ENCODE measurements at places on chromosomes 13 and 19. TPM values are rescaled to one million over a fixed set of nuclear protein-coding genes. Genes with fewer than 3 reads are reported as not detected.

DNA sequence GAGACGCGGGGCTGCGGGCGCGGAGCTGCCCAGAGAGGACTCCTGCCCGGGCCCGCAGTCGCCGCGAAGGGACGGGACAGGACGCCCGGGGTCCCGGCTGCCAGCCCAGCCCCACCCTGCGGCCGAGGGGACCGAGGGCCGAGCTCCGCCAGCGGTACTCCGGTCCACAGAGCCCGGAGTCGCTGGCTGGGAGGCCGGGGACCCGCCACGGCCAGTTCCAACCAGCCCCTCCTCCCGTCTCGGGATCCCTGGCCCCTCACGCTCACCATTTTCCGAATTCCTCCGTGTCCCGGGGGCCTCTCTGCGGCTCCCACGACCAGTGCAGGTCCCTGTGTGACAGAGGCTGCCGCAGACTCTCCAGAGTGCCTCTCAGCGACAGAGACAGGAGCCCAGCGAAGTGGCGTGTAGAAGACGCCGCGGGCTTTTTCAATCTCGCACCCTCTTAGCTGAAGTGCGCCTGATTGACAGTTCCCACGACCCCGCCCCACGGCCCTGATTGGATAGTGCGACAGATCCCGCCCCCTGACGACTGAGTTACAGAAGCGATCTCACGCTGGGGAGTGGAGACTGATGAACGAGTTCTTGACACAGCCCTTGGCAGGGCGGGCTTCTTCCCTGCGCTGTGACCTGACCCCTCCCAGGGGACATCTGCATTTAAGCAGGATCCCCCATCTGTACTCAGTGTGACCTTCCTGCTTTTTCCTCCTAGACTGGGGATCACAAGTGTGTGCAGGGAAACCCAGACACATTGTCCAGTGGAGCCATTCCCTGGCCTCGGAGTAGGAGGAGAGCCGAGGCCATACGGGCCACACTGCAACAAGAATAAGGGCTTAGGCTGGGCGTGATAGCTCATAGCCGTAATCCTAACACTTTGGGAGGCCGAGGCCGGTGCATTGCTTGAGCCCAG is 44.0 kb downstream of the ZNF823 start:
- DNase-seq = peak; percentile 93

Gene SOHLH2
- polyA plus RNA-seq = 0.11 TPM

Gene SLC8A2
- not detected for polyA plus RNA-seq

GRCh38 chr19:4911786-4912672 is 2.7 kb downstream of the UHRF1 start:
- peak; percentile 83 for DNase-seq

DNA sequence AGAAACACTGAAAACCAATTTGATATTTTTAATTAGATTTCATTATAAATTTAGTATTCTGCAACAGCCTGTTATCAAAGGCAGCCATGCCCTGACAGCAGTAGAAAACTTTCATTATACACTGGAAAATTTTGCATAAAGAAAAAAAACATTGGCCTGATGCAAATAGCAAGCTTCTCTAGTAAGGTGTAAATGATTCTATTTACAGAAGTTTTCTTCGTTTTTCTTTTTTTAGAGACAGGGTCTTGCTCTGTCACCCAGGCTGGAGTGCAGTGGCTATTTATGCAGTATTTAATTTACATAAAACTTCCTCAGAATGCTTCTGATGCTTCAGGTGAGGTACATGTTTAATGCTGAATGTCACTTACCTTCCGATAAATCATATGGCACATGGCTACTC is 67.0 kb downstream of the ABCC4 start:
- no peak for DNase-seq

Gene CEACAM8
- polyA plus RNA-seq = not detected

DNA sequence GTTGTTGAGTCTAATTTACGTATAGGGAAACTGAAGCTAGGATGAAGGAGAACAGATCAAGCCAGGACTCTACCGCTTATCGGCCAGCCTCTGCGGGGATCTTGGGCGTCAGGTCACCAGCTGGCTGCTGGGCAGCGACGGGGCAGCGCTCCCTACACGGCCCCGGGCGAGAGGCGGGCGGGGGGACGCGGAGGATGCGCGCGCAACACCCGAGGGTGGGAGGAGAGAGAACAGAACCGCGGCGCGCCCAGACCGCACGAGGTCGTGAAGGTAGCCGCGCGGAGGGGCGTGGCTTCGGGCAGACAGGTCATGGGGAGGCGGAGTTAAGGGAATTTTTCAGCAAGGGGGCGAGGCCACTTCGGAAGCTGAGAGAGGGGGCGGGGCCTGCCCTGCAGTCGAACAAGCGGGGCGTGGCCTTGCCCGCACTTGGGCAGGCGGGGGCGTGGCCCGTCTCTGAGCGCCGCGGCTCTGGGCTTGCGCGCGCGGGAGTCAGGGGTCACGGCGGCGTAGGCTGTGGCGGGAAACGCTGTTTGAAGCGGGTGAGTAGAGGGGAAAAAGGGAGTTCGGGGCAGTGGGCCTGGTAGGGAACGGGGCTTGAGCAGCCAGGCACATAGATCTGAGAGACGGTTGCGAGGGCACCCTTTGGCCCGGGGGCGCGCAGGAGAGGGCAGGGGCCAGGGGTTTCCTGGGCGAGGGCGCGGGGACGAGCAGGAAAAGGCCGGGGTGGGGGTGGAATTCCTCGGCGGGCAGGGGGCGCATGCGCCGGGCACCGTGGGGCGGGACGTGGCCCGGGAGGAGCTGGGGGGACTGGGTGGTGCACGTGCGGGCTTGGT is at the start of gene POLD1:
POLD1 (plus strand) TSS at position 496 of the 833 bp plus-strand sequence. CDS start 14,505 bp downstream, outside the sequence.
- peak; percentile 99 for DNase-seq

DNA sequence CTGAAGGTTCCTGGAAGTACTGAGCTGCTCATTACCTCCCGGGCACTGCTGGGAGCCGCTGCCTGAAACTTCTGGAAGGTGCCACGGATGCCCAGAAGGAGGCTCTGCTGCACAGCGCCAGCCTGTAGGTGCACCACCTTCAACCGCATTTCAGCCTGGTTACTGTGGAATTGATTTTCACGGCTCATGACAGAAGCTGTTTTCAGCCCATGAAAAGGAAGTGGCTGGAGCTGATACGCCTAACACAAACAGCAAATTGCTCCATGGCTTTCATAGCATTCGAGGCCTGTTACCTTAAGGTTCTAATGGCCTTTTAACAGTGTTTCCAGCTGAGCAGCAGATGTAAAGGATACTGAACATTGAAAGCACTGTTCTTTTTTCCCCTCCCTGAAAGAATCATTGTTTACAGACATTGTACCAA is 22.0 kb downstream of the GPC6 start:
- no peak for DNase-seq

DNA sequence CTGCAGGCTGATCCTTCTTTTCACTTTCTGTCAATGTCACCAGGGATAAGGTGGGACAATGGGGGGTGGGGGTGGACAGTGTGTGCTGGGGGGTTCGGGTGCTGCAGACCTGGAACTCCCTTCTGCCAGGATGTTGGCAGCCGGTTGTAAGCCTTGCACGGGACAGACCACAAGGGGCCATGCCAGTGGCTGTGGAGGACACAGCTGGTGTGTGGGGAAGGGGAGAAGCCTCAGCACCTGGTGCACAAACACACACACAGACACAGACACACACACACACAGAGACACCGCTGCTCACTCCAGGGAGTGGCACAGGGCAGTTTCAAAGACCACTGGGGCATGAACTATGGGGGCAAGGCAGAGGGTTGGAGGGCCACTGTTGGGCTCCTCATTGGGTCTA is 3.6 kb downstream of the F2RL3 start:
- DNase-seq = no peak

Gene PPP1R15A
- 42.3 TPM for polyA plus RNA-seq

DNA sequence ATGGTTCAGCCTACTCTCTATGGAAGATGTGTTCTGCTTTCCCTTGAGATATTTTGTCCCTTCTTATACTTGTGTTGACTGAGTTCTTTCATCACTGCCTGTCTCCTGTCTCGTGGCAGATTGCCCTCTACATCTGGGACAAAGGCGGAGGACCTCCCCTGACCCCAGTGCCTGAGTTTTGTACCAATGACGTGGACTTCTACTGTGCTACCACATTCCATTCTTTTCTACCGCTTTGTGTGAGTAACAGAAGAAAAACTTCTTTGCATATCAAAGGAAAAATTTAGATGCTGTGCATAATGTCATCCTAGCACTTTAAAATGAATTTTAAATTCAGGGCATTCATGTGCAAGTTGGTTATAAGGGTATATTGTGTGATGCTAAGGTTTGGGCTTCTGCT is 74.6 kb downstream of the B3GLCT start:
- no peak for DNase-seq

Data from endothelial cell of umbilical vein (primary cell).